ENCODE measurements at places on chromosomes 1 and 21.
A peak's percentile ranks its signal among the peaks of the same experiment; 100 is the strongest.

DNA sequence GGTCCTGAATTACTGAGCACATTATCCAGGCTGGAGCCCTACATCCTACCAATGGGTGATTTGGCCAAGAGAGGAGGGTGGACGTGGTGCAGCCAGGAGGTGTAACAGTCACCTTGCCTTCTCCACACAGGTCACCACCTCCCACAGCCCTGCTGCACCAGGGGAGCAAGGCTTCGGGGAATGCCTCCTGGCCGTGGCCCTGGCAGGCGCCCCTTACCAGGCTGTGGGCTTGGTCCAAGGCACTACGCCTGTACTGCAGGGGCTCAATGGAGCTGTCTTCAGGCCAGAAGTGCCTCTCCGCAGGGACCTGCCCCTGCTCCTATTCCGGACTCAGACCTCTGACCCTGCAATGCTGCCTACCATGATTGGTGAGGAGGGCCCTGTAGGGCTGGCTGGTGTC, 26.0 kb downstream of the HMGCS2 start:
- DNase-seq: no peak

GRCh38 chr1:193525411-193525810, 339.0 kb upstream of the B3GALT2 start:
- DNase-seq: no peak

DNA sequence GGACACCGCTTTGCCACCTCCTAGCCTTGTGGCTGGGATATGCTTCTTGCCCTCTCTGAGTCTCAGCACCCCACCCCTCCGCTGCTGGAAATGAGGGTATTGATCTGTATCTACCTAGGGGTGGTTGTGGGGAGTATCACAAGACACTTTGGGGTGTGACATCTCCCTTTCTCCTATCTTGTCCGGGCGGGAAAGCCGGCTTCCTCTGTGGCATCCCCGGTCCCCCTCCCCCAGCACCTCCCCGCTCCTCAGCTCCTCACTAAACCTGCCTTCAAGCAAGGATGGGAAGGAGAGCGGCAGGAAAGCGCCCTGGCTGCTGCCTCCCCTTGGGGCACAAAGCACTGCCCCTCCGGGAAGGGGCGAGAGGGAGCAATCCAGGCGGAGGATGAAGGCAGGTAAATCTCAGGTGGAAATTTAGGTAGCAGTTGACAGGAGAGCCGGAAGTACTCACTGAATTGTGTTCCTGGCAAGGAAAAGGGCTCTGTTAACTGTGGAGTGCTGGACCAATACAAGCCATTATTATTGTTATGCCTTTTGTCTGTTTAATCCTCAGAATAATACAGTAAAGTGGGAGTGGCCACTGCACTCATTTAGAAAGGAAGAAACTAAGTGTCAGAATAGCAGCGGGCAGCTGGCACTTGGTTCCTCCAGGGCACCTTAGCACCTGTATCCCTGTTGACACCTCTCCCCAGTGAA, 49.0 kb upstream of the LRP8 start:
- DNase-seq: peak; percentile 8

DNA sequence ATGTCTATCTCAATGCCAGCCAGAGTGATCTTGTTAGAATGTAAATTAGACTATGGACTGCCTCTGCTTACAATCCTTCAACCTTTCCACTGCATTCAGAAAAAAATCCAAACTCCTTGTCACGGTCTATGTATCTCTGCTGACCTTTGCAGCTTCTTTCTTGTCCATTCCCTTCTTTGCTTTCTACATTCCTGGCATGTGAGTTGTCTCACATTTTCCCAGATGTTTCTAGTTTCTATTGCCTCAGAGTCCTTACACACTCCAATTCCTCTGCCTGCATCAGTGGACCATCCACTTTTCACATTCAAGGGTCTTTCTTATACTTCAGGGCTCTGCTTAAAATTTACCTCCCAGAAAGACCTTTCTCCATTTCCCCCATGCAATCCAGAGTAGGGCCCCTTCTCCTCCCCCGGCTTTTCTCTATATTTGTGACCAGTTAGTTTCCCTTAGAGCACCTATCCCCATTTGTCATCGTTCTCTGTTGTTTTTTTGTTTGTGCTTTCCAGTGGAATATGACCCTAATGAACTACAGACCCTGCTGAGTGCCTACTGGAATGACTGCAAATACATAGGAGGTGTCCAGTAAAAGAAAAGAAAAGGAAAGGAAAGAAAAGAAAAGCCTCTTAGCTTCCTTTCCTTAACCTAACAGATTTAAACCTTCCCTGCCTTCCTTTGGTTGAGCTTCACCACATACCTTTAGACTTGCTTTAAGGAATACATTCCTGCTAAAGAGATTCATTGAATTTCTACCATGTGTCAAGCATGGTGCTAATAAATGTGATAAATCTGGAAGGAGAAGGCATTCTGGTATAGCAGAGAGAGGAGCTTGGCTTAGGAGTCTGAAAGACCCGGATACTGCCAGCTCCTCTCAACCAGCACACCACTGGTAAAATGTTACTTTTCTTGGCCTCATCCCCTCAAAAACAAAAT, 102.0 kb downstream of the DIRAS3 start:
- no peak for DNase-seq

DNA sequence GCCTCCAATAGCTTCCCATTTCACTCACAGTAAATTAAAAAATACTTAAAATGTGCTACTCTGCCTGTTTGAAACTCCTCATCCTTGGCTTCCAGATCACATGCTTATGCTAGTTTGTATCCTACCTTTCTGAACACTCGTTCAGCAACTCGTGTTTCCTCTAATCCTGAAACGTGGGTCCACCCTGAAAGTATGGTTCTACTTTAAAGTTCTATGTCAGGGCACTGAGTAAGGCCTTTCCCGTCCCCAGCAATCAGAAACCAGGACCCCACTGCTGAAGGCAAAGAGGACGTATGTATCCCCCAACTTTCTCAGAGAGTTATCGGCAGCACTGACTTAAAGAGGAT, 419 bp upstream of the TSEN15 start:
- no peak for DNase-seq

- no peak for DNase-seq
Measured at GRCh38 chr1:18341291-18342069, 139.2 kb upstream of the KLHDC7A start.

- no peak for DNase-seq
Measured at GRCh38 chr1:79364896-79365295, 358.4 kb upstream of the ADGRL4 start.

DNA sequence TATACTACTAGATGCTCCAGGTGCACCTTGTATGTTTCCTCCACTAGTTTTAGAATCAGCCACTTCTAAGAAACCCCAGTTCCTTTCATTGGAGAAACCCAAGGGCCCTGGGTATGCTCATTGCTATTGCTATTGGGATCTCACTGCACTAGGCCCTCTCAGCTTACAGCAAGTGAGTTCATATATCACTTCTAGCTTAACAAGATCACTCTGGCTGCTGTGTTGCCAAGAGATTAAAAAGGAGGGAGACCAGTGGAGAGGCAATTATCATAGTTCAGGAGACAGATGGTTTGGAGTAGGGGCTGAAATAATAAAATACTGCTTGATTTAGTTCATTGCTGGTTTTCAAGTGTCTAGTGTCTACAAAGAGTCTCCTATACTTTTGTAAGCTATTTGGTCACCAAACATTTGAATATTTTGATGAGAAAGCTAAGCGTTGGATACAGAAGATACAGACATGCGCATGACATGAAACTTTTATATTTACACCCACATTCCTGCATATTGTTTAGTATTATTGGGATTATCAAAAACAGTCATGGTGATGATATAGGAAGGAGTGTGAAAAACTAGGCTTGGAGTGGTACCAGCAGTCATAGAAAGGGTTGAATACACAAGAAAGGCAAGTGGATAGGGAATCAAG, 671.9 kb downstream of the ADGRL2 start:
- no peak for DNase-seq

- peak; percentile 31 for DNase-seq
Measured at GRCh38 chr1:182446033-182446669, 3.8 kb upstream of the RGSL1 start.

GRCh38 chr1:116874733-116875249, 34.9 kb upstream of the PTGFRN start:
- DNase-seq: no peak

DNA sequence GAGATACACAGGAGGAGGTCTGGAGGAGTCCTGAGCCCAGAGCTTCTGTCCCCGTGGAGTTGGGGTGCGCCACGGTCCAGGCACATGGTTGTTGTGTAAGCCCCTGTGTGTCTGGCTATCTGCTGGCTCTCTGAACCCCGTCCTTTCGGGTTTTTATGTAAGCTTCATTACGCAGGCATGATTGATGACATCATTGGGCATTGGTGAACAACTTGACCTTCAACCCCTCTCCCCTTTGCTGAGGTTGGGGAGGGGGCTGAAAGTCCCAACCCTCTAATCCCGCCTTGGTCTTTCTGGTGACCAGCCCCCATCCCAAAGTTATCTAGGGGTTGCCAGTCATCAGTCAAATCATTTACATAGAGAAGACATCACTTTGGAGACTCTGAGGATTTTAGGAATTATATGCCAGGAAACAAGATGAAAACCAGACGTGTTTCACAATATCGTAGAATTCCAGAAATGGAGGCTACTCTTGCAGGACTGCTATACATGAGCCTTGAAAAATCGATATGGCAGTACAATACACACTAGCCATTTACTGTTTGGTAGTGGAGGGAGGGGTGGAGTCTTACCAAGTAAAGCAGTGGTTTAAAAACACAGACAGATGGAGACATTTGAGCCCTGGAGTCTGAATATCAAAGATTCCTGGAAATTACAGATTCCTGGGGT, 69.8 kb upstream of the SCAF4 start:
- no peak for DNase-seq

DNA sequence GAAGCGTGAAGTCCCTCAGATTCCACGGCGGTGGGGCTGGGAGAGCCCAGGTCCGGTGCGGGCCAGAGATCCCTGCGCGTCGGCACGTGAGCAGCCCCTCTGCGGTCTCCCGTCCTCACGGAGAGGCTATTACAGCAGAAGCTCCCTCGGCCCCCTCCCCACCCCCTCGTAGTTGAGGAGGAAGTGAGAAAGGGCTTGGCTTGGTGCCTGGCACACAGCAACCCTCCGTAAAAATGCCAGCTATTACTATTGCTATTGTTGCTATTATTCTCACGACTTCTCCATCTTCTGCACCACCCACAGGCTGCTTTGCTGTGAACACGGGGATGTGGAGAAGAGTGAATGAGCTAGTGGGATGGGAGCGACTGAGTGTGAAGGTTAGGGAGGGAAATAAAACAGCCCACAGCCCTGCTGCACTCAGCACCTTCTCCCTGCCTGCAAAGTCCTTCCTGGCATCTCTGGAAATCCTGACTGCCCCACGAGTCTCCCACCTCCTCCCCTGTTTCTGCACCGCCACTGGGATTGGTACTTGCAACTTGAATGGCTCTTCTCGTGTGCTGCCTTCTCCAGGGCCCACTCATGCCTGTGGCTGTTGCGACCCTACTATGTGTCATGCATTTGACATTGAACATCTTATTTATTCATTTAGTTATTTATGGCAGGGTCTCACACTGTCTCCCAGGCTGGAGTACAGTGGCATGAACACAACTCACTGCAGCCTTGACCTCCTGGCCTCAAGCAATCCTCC, 26.6 kb downstream of the ZBTB18 start:
- DNase-seq: peak; percentile 27

DNA sequence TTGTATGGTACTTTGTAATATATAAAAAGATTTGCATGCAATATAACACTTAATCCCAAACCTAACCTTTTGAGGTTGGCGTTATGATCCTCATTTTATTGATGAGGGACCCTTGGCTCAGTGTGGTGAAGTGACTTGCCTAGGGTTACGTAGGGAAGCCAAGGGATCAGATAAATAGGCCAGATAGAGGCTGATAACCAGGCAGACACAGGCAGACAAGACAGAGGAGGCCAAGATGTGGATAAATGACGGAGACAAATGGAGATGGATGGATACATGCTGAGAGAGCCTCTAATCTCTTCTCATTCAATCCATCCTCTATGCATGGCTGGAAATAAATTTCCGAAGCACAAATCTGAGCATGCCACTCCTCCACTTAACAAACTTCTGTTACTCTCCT, 136.9 kb upstream of the SPATA6 start:
- no peak for DNase-seq

GRCh38 chr1:171628225-171628624, 6.2 kb downstream of the MYOCOS start:
- DNase-seq: no peak

DNA sequence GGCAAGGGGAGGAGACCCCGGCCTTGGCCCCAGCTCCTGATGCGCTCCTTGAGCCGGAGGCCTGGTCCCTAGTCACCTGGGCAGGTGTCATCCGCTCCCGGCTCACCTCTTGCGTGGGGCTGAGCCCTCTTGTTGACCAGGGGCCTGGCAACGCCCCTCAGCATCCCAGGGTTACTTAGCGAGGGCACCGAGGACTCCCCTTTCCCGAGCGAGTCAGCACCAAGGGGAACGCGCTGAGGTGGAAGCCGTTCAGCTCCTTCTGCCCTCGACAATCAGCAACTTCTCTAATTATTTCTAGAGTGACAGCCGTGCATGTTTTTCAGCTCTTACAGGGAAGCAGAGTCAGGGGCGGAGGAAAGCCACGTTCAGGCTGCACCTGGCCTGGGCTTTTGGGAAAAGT, 522 bp downstream of the SLC45A1 start:
- no peak for DNase-seq

GRCh38 chr1:232316864-232317263, 313.1 kb downstream of the SIPA1L2 start:
- DNase-seq: no peak

DNA sequence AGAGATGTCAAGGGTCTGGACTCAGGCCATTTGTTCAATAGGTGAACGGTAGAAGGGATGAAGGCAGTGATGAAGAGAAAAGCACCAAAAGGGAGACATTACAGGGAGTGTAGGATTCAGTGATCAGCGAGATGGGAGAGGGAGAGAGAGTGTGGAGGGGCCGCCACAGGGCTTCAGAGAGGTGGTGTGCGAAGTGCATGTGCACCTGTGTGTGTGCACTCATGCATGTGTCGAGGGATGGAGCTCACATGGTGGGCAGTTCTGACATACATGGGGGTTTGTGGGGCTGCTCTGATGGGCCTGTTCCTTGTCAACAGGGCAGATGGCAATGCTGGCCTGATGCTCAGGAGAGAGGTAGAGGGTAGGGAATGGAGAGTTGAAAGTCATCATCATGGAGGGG, 11.4 kb upstream of the KCNA2 start:
- DNase-seq: no peak

- no peak for DNase-seq
Measured at GRCh38 chr1:166032572-166033371, 134.0 kb downstream of the FAM78B start.

Measured in memory B cell (primary cell).